ENCODE measurements at places on chromosomes 6 and 20.

DNA sequence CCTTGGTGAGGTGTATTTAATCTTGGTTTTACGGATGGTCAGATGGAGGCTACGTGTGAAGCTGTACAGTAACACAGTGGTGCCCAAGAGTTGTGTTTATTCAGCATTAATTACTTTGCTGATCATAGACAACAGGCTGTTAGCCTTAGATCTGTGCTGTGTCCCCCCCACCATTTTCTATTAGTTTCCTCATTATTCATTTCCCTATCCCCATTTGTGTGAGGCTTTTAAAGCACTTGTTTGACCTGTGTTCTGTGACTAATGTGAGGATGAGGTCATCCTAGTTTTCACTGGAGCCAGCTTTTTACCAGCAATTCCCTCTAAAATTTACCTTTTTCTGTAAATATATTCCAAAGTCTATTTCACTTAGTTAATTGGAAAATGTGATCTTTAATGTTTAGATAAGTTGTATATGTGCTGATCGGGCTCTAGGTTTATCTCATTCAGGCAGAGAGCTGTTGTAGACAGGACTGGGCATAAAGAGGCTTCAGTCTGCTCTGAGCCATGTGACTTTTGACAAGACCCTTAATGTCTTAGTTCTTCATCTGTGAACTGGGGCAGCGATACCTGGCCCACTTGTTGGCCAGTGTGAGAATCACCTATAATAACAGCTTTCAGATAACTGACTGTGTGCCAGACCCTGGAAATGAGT lies 8.4 kb downstream of the MAPRE1 start:
- no peak for DNase-seq

- no peak for DNase-seq
These were observed 10.5 kb upstream of the PLN start for GRCh38 chr6:118537574-118537973.

- DNase-seq: no peak
These were observed 75.4 kb downstream of the ARHGAP18 start for GRCh38 chr6:129634411-129635230.

DNA sequence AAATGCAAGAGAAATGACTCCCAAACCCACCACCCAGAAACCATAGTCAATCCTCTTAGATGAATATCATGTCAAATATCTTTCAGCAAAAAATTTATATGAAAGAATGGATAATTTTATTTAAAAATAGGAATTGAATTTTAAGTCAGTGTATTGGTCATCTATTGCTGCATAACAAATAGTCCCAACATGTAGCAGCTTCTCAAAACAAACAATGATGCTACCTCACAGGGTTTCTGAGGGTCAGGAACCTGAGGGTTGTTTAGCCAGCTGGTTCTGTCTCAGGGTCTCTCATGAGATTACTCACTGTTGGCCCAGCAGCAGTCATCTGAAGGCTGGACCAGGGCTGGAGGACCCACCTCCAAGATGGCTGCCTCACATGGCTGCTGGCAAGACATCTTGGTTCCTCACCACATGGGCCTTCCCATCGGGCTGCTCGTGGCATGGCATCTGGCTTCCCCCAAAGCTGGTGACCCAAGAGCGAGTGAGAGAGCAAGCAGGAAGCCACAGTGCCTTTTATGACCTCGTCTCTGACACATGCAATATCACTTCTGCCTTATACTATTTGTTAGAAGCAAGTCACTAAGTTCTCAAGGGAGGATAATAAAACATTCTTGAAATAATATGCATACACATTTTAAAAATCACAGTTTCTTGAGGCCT lies 36.3 kb downstream of the BANF2 start:
- DNase-seq: no peak

GRCh38 chr6:100892693-100893092 lies 11.6 kb upstream of the ASCC3 start:
- DNase-seq: no peak

GRCh38 chr6:41909727-41910126 lies 11.2 kb downstream of the MED20 start:
- DNase-seq: no peak

DNA sequence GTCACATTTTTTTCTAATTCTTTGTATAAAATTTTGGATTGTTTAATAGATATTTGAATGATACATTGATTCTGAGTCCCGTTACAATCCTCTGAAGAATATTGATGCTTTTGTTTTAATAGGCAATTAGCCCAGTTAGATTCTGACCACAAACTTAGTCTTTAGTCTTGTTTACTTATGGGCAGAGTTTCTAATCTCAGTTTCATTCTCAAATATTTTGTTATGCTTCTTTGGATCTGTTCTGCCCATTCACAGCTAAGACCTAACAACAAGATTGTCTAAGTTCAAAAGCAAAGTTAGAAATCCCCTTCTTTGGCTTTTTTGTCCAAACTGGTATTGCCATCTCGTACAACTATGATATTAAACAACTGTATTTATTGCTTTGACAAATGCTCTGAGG lies 58.0 kb downstream of the TBXT start:
- no peak for DNase-seq

DNA sequence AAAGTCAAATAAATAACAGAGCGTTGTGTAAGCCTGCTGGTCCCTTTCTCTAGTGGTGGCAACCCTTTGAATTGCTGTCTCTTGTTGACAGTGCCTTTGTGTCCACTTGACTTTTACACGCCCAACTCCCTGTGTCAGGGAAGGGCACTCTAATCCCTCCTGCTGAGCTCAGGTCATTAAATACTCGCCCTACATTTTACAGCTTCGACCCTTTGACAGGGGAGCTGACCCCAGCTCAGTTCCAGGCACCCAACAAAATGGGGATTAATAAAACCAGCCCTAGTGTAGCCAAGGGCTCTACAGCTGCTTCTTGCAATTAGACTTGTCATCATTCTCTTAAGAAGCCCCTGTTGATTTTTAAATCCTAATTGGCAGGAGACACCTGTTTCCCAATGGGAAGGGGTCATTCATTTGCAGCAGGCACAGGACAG lies 308.2 kb downstream of the EYA4 start:
- no peak for DNase-seq

- no peak for DNase-seq
These were observed 197.3 kb downstream of the NRN1 start for GRCh38 chr6:5809450-5809849.

DNA sequence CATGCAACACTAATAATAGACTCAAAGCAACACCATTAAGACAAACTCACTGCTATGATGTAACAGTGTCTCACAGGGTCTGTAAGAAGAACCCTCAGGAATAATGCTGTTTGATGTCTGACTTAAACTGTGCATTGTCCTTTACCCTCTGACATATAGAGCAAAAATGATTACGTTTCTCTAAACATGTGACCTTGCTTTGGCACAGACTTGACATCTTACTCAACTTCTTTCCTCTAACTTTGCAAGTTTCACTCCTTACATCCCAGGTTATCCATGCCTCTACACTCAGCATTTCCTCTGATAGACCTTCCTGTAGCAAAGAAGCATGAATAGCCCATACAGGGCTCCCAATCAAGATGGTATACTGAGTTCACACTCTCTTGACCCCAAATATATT lies 252.7 kb downstream of the UST start:
- no peak for DNase-seq

DNA sequence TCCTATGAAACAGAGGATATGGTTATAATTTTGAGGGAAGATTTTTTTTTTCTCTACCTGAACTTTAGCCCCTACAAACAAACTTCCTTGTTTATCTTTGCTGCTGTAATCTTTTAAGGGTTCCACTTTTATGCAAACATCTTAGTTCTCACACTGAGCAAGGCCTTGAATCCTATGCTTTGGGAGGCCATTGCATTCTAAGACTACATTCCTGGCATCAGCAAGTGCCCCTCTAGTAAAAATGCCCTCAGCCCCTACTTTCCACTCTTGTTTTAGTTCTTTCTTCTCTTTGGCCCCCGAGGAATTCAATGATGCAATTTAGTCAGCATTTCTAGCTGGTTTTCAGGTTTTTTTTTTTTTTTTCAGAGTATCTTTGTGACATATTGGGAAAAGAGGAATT lies 8.1 kb upstream of the AHI1 start:
- DNase-seq: no peak

DNA sequence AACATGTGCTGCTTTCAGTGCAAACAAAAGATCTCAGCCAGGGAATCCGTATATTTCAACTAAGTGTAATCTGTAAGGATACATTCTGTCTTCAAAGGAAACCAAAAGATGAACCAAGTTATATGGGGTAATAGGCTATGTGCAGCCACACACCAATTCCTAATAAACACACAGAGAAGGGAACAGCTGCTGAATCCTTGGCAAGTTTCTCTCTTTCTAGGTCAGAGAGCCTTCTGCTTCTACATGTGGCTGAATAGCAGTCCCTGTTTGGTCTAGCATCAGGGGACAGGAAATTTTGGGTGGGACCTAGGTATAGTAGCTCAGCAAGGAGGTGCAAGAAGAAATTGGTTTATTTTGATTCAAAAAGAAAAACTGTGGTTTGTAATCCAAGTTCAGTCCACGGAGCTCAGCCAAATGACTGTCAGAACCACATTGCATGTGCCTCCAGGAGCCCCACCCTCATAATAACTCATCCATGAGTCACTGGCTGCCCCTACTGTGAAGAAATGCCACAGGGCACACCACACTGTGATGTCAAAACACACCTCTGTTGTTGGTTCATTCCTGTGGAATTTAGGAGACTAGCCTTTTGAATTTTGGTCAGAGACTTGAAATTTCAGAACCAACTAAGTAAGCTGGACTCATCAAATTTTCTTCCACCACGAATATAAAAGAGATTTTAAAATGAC lies 21.1 kb downstream of the SPTLC3 start:
- DNase-seq: no peak

GRCh38 chr6:1906014-1906413 lies 296.3 kb downstream of the FOXC1 start:
- no peak for DNase-seq

GRCh38 chr6:78383968-78384367 lies 483.4 kb upstream of the IRAK1BP1 start:
- no peak for DNase-seq

DNA sequence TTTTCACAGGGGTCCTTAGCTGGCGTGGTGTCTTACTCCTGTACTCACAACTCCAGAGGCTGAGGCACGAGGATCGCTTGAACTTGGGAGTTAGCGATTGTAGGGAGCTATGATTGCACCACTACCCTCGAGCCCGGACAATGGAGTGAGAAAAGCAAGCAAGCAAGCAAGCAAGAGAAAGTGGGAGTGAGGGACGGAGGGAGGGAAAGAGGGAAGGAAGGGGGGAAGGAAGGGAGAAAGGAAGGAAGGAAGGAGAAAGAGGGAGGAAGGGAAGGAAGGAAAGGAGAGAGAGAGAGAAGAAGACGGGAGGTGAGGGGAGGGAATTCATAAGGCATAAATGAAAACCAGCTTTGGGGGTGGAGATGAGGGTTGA lies 120.5 kb downstream of the TRIM27 start:
- DNase-seq: no peak

DNA sequence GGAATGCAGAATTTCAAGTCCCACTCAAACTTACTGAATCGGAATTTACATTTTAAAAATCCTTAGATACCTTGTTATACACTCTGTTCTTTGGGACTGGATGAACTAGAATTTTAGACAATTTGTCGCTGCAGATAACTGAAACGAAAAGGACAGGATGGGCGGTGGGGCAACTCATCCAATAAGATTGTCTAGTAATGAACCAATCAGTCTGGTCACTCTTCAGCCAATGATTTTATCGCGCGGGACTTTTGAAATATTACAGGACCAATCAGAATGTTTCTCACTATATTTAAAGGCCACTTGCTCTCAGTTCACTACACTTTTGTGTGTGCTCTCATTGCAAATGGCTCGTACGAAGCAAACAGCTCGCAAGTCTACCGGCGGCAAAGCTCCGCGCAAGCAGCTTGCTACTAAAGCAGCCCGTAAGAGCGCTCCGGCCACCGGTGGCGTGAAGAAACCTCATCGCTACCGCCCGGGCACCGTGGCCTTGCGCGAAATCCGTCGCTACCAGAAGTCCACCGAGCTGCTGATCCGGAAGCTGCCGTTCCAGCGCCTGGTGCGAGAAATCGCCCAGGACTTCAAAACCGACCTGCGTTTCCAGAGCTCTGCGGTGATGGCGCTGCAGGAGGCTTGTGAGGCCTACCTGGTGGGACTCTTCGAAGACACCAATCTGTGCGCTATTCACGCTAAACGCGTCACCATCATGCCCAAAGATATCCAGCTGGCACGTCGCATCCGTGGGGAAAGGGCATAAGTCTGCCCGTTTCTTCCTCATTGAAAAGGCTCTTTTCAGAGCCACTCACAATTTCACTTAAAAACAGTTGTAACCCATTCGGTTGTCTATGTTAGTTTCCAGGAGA lies 41.9 kb upstream of the HFE start:
- peak; percentile 51 for DNase-seq

DNA sequence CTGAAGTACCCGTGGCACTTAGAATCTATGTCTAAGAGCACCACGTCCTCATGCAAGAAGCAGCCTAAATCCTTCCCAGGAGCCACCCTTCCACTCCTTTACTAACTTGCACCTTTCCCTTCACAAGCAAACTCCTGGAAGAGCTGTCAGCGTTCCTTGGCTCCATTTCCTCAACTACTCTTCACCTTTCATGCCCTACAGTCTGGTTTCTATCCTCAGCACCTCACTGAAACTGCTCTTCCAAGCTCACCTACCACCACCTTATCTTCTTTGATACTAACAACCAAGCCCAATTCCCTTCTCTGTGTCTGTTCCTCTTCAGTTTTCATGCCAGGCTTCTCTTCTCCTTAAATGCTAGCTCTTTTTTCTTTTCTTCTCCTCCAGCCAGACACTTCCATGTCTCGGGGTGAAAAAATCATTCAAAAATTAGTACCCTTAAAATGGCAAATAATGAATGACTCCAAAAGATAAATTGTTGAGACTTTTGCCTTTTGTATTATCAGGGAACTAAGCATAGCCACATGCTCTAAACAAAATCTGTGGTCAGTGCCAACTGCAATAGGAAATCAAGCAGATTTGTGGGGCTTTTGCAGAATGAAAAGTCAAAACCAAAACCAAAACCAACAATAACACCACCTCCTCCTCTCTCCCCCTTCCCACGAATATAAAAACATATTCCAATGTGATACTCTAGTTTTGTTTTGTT lies 149.6 kb upstream of the KCNK16 start:
- no peak for DNase-seq

DNA sequence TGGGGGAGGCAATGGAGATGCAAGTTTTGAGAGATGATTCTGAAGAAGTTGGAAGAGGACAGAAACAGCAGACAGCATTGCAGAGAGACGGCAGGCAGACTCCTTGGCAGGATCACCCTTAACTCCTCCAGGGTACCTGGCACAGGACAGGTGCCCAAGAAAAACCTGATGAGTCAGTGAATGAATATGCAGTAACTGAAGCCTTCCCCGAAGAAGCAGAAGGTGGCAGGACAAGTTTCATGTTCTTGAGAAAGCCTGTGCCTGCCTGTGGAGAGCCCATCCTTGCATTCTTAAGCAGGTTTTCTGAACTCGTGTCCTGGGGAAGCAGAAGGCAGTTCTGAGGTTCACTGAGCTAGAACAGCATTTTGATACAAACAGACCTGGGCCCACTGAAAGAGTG lies 79.6 kb upstream of the SASH1 start:
- no peak for DNase-seq

GRCh38 chr20:33589059-33589458 lies 73.1 kb upstream of the C20orf144 start:
- no peak for DNase-seq

Measured in effector memory CD4-positive, alpha-beta T cell (primary cell).